ENCODE measurements at places on chromosomes 16 and 17.

DNA sequence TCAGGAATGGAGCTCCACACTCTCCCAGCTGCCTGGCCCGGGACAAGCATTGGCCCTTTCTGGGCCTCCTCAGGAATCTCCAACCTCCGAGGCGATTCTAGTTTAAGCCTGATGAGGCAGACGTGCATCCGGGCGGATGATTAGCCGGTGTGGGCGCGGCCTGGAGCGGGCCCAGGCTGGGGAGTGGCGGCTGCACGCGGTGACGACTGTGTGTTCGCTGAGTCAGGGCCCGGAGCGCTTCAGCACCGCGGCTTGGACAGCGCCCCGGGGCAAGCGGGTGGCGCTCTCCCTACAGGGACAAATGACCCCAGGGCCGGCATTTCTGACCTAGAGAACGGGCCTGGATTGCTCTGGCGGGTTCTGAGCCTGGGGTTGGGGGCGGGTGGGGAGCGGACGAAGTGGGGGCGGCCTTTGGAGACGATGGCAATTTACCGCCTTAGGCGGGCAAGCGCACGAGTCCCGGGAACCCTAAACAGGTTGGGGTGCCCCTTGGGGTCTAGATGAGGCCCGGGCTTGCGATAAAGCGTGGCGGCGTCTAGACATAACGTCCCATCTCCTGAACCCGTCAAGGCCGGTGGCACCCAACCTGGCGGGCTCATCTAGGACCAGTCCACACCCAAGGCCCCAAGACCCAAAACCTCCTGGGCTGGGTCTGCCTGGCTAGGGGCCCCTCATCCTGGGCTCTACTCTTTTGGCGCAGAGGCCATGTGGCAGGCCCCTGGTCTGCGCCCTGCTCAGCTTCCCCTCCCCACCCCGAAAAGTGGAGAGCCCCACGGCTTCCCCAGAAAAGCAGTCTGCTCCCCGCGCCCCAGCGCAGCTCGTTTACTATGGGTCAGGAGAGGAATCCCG, 22.3 kb upstream of the ZNHIT3 start:
- DNase-seq: peak; percentile 81

DNA sequence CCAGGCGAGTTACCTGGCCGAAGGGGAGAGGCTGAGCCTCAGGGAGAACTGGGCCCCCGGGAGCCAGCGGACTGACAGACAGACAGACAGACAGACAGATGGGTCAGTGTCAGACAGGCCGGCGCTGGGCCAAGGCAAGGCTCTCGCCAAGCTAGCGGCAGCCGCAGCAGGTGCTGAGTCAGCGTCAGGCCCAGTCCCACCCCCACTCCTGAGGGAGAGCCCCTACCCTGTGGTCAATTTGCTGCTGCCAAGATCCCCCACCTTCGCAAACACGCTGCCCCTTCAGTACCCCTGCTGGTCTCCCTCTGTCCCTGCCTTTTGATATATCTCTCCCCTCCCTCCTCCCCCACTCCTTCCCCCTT, 1.5 kb downstream of the FGF11 start:
- DNase-seq: peak; percentile 78

GRCh38 chr17:82887255-82888164, 47.7 kb upstream of the ZNF750 start:
- no peak for DNase-seq

DNA sequence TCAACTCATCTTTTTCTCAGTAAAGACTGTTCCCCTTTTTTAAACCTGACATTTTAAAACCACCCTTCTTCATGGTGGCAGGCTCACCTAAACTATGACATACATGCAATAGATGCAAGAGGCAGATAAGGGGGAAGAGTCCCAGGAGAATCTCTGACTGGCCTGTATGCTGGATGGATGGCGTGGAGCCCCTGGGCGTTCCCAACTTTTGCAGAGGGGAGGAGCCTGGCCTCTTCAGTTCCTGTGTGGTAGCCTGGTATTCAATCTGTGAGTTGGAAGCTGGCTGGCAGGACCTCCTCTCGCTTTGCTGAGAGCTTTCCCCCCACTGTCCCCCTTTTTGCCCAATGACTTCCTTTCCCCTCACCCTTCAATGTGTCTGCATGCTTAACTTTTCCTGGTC, 217.6 kb upstream of the CA10 start:
- DNase-seq: no peak

DNA sequence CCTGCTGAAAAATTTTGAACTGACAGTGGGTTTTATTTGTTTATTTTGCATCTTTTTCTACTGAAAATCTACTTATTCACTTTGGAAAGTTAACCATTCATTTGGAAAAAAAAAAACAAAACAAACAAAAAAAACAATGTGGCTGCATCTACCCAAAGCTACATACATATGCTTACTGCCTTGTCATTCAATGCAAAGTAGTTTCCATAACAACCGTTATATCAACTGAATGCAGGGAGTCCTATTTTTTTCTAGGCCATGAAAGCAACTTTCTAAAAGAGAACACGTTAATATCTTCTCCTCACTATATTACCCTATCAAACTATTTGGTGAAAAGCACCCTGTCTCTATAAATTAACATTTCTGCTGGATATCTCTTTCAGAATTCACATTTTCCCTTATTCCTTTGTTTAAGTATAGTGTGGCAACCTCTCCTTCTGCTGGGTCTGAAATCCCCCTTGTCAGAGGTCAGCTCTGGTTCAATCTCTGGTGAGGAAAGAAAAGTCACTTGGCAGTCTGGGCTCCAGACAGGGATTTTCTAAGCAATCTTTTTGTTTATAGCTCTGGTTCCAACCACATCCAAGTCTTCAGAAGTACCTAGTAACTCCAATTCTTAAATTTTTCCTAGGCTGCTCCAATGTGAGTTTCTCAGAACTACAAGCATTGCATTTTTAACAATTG, 528.4 kb upstream of the TOM1L1 start:
- DNase-seq: no peak
